ENCODE measurements at places on chromosomes 7 and 10.

DNA sequence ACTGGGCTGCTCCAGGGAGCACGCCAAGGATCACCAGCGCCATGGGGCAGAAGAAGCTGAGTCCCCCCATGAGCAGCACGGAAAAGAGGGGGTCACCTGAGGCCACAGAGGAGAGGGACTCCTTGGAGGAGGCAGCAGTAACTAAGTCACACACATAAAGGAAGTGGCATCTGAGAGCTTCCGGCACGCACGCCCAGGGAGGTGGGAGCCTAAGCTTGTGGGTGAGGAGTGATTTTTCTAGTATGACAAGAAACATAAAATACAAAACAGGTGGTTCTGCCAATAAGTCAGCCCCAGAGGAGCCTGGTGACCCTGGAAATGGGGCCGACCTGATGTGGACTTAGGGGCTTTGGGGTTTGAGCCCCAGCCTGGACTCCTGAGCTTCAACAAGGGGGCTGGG is 60.8 kb downstream of the CARD11 start:
- DNase-seq = no peak

GRCh38 chr7:108480311-108480710 is 24.1 kb upstream of the NRCAM start:
- no peak for DNase-seq

- no peak for DNase-seq
Observed at GRCh38 chr10:60916025-60916424, 28.0 kb downstream of the RHOBTB1 start.

GRCh38 chr7:131061158-131061557 is 266.5 kb upstream of the MKLN1 start:
- DNase-seq = no peak

GRCh38 chr10:388661-389045 is 253.4 kb downstream of the ZMYND11 start:
- DNase-seq = no peak
